Naive thymus-derived CD4-positive, alpha-beta T cell (primary cell): ENCODE measurements at places on chromosomes 11 and 22.

- no peak for DNase-seq
Observed at GRCh38 chr11:15641271-15642045, 526.7 kb downstream of the INSC start.

DNA sequence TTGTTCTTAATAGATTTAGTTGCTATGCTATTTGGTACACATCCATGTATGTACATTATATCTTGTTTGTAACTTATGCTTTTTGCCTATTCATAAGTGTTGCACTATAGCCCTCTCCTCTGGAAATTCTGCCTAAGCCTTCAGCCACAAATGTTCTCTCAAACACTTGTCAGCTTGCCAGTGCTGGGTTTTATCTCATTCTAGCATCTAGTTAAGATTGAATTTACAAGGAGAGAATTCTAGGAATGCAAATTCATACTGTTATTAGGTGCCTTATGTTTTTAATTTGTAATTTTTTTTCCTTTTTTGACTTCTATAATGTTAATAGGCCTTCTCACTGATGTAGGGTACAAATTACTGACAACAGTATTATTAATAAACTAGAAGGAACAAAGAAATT is 14.6 kb upstream of the CTSC start:
- no peak for DNase-seq

DNA sequence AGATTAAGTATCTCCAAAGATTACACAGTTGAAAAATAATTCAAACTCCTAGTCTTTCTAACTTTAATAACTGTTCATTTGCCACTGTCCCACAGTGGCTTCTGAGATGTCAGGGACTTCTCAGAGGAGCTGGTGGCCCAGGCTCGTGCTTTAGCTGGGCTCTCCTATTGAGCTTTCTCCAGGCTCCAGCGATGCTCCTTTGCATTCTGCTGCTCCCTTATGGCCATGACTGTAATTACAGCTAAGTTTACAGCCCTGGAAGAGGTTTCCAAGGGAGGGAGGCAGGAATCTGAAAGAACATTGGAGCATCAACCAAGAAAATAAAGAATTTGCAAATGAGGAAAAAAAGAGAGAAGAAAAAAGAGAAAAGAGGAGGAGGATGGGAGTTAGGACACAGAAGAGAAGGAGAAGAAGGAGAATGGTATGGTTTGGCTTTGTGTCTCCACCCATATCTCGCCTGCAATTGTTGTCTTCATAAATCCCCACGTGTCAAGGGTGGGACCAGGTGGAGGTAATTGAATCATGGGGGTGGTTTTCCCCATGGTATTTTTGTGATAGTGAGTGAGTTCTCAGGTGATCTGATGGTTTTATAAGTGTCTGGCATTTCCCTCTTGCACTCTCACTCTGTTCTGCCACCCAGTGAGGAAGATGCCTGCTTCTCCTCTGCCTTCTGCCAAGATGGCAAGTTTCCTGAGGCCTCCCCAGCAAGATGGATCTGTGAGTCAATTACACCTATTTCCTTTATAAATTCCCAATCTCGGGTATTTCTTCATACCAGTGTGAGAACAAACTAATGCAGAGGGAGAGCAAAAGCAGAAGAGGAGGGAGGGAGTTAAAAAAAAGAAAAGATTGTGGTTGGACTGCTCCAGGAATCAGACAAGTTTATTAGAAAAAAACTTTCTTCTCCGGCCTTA is 857.0 kb downstream of the KCNA4 start:
- DNase-seq, result no peak

DNA sequence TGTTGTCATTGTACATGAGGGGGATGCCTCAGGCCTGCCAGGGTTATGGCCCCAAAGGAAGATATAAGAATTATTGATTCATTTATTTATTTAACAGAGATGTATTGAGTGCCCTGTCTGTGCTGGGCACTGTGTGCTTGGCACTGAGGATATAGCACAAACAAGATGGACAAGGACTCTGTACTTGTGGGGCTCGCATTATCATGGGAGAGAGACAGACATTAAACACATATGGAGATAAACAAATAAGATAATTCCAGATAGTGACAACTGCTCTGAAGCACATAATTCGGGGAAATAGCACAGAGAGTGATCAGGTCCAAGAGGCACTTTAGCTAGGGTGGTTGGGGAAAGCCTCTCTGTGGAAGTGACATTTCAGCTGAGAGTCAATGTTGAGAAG is 119.8 kb upstream of the ARHGAP20 start:
- DNase-seq, result no peak

DNA sequence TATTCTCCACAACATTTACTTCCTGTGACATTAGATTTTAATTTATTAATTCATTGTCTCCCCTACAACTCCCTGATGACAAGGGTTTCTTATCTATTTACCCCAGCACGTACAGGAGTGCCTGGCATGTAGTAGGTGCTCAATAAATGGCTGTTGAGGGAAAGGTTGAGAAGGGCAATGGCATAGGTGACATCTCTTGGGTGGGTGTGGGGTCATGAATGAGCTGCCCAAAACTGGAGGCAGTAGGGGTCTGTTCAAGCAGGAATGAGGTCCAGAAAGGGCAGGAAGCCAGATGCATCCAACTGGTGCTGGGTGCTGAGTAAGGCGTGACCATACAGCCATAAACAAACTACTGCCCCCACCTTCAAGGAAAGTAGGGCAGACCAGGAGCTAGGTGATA is 2.8 kb downstream of the VWCE start:
- DNase-seq, result no peak

- DNase-seq, result no peak
Observed at GRCh38 chr11:72702096-72702495, 27.9 kb upstream of the PDE2A start.

DNA sequence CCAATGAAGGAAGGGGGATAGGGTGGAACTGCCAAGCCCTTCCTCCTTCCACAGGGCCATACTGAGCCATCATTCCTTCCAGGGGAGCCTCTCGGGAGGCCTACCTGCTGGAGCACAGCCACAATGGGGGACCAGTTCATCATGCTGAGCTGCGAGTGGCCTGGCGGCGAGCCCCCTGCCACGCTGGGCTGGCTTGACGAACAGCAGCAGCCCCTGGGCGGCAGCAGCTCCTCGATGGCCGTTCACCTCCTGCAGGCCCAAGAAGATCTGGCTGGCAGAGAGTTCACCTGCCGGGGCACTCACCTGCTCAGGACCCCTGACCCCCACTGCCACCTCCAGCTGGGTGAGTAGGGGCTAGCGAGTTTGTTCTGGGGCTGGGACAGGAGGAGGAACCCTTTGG is 5.9 kb downstream of the VSIG10L2 start:
- DNase-seq, result no peak

GRCh38 chr11:73313652-73314051 is 5.6 kb downstream of the ARHGEF17 start:
- no peak for DNase-seq

GRCh38 chr11:111347723-111348115 is 31.4 kb downstream of the POU2AF1 start:
- DNase-seq, result no peak

GRCh38 chr11:45383224-45383623 is 97.1 kb upstream of the SYT13 start:
- no peak for DNase-seq

DNA sequence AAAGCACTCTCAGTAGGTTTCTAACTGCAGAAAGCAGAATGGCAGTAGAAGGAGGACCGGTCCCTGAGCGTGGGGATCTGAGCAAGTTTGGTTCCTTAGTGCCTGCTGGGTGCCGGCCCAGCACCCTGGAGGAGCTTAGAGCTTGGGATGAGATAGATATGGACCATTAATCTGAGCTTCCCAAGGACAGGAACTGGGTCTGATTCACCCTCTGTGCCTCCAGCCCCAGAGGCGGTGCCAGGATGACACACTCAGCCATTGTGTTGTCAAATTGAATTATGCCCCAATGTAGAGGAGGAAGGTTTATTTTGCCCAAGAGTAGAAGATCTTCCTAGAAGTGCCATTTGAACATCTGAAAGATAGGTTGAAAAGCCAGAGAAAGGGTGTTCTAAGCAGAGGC is 4.3 kb downstream of the ZC3H7B start:
- no peak for DNase-seq

- DNase-seq, result no peak
Observed at GRCh38 chr11:12270215-12270797, 107.1 kb upstream of the PARVA start.

DNA sequence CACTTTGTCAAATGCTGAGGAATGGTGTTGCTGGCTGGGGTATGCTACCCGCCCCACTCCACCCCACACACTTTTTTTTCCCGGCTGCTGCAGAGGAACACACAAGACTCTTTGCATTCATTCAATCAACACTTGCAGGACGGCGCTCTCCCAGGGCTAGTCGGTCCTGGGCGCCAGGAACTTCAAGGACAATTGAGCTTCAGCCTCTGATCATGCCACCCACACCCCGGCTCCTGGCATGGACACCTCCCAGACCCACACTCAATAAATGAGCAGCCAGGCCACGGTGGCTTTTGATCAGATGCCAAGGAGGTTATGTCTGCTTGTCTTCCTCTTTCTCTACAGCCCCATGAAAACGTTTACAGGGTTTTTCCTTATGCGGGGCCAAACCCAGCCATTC is 19.8 kb downstream of the TPST2 start:
- DNase-seq, result no peak

- no peak for DNase-seq
Observed at GRCh38 chr11:125464666-125465065, 31.4 kb downstream of the FEZ1 start.

GRCh38 chr22:23804781-23805291 is 18.1 kb downstream of the SMARCB1 start:
- DNase-seq, result no peak

DNA sequence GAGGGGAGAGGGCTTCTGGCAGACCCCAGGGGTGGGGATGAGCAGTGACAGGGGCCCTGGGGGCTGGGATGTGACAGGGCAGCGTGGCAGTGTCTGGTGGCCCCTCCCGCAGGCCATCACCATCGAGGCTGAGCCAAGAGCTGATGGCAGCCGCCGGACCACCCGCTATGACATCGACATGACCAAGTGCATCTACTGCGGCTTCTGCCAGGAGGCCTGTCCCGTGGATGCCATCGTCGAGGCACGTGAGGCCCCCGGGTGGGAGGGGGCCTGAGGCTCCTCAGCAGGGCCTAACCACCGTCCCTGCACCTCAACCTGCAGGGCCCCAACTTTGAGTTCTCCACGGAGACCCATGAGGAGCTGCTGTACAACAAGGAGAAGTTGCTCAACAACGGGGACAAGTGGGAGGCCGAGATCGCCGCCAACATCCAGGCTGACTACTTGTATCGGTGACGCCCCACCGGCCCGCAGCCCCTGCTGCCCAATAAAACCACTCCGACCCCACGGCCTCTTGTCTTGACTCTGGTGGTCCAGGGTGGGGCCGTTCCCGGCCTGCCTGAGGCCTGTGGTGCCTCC is 2.6 kb upstream of the TCIRG1 start:
- no peak for DNase-seq

- peak; percentile 19 for DNase-seq
Observed at GRCh38 chr11:44574610-44575287, 9.3 kb downstream of the CD82 start.

DNA sequence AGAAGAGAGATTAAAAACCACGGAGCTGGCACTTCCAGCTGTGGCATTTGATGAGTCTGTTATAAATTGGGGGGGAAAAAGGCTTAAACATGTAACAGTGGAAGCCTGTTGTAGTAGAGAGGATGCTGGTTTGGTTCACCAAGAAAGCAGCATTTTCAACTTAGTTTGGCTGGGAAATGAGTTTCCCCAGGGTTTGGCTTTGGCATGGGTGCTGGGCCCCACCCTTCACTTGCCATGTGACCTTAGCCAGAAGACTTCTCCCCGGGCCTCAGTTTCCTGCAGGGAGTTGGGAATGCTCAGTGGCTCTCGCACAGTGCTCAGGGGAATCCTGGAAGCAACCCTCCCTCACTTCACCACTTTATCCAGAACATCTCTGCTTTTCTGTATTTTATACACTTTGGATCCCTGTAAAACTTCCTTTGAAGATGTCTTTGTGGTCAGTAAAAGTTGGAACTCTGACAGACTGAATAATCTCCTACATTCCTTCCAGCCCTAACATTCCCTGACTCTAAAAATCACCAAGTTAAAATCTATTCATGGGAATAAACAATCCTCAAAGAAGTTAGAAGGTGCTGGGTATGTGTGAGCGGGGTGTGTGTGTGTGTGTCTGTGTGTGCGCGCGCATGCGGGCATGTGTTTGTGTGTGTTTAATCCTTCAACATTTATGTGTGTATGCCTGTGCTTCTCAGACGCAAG is 166.0 kb downstream of the TENM4 start:
- no peak for DNase-seq

DNA sequence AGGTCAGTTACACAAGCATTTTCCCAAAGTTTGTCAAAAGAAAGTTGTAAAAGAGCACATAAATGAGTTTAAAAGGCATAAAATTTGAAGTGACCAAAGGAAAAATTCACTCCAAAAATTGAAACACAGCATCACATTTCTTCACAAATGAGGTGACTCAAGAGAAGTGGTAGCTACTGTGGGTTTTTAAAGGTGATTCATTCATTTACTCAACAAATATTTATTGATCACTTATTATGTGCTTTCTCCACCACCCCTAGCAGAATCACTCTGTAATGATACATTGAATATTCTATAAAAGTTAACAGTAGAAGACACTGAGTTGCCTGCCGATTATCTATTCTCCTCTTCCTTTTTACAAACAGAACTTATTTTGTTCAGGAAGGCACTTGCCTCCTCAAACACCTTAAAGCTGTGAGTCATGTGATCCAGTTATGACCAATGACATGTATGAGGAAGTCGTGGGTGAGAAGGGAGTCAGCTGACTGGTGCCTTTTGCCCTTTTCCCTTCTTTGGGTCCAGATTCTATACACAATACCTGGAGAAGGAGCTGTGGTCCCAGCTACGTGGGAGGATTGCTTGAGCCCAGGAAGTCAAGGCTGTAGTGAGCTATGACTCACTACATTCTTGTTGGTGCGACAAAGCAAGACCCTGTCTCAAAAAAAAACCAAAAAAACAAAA is 67.7 kb upstream of the CLNS1A start:
- no peak for DNase-seq

DNA sequence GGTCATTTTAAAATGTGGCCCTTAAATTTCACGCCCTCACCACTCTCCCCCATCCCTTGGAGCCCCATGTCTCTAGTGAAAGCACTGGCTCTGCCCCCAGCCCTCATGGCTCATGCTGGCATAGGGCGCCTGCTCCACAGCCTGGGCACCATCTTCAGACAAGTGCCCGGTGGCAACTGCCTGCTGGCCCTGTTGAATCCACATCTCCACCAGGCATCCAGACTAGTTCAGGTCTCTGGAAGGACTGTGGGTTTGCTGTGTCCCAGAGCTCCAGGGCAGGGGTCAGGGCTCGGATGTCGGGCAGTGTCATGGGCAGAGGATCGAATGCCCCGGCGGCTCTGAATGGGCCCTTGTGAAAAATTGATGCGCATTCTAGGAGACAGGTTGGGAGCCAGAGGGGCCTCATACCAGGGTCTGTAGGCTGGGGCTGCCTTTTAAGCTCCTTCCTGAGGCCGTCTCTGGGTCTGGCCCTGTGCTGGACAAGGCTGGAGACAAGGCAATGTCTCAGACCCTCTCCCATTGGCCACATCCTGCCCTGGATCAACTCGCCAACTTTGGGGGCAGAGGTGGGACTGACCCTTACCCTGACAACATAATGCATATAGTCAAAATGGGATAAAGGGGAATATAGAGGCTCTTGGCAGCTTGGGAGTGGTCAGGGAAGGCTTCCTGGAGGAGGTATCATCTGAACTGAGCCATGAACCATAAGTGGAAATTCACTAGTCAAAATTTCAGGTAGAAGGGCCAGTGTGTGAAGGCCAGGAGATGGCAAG is 1.2 kb downstream of the MYO7A start:
- no peak for DNase-seq

- DNase-seq, result no peak
Observed at GRCh38 chr22:30869667-30870395, 98.7 kb downstream of the MORC2 start.
